ENCODE measurements at places on chromosomes 1 and 21.

GRCh38 chr1:198549866-198550265, 9.4 kb upstream of the ATP6V1G3 start:
- DNase-seq: peak; percentile 10

- no peak for DNase-seq
Measured at GRCh38 chr1:216630532-216630931, 92.7 kb downstream of the ESRRG start.

GRCh38 chr1:74703386-74704182, 29.3 kb downstream of the CRYZ start:
- DNase-seq: no peak

DNA sequence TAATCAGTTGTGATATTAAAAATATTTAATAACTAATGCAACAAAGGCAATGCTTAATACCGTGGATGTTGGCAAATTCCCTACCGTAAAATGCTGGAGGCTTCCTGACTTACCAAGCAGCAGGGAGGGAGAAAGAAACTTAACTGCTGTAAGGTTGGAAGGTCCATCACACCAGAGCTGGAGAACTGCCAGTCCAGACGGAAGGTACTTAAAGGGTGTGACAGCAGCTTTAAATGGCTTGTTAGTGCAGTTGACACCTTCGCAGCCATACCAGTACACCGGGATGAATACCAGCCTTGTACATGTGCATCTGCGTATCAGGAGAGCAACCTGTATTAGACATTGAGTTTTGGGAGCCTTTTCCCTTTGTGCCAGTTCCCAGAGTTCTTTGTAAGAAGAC, 269.5 kb upstream of the NCAM2 start:
- DNase-seq: no peak

DNA sequence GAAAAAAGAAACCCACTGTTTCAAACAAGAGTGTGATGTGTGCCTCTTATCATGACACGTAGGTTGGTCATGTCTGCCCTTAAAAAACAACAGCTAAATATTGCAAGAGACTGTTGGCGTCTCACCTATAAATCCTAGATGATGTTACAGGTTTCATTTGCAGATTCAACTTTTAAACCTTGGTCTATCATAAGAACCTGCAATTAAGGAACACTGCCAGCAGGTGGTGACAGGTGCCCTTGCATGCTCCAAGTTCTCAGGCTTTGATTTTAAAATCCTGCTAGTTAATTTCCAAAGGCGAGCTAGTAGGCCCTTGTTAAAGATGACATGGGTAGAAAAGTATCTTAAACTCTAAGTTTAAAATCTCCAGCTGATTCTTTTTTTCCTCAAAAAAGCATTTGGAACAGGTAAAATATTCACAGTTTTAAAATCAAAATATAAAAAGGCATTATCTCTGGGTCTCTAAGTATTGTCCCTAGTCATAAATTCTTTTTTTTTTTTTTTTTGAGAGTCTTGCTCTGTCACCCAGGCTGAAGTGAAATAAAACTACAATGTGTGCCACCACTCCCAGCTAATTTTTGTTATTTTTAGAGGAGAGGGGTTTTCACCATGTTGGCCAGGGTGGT, 39.1 kb downstream of the CLSTN1 start:
- peak; percentile 64 for DNase-seq

DNA sequence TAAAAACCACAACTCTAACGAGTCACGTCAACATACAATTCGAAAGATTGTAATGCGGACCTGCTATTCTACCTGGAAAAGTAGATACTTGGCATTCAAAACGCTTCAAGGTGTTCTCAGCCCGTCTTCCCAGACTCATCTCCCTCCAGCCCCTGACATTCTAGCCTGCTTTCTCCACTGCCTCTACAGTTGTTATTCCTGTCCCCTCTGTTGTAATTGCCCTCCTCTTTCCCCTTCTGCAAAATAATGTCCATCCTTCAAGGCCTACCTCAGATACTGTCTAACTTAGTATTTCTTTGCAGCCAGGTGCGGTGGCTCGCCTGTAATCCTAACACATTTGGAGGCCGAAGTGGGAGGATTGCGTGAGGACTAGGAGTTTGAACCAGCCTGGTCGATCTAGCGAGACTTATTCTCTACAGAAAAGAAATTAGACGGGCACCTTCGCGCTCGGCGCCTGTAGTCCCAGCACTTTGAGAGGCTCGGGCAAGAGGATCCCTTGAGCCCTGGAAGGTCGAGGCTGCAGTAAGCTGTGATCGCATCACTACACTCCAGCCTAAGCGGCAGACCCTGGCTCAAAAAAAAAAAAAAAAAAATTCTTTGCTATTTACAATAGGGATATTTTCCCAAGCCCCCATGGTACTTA, 756 bp upstream of the RBM34 start:
- no peak for DNase-seq

DNA sequence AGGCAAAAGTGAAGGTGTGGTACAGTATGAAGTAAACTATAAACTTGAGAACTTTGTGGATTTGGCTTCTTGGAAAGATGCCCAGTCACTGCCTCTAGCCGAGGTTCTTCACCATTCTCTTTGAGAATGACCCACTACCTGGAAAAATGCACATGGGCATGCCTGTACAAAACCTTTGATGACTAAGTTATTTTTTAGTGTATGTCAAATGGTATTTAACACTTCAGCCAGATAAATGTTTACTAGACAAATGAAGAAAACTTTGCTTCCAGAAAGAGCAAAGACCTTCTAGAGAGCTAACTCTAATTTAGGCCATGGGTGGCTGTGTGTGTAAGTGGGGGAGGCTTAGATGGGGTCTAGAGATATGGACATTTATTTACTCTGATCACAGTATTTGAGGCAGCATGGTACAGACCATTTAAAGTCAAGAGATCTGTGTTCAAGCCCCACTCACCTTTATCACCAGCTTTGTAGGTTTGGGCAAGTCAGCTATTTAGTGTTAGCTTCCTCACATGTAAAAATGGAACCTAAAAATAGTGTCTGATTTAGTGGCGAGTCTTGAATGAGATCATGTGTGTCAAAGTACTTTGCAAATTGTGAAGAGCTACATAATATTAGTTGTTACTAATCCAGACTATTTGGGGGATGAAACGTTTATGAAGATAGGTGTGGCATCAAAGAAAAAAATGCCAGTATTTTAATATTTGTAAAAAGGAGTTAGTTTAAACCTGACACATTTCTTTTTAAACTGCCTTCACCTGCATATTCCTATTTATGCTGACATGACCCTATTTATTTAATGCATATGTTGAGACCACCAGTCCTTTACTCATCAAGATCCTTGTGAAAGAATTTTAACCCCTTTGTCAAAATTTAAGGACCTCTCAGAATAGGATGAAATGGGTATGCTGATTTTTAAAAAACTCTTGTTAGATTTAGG, 20.2 kb downstream of the NFYC start:
- peak; percentile 11 for DNase-seq

- DNase-seq: no peak
Measured at GRCh38 chr21:20404915-20405314, 593.3 kb upstream of the NCAM2 start.

DNA sequence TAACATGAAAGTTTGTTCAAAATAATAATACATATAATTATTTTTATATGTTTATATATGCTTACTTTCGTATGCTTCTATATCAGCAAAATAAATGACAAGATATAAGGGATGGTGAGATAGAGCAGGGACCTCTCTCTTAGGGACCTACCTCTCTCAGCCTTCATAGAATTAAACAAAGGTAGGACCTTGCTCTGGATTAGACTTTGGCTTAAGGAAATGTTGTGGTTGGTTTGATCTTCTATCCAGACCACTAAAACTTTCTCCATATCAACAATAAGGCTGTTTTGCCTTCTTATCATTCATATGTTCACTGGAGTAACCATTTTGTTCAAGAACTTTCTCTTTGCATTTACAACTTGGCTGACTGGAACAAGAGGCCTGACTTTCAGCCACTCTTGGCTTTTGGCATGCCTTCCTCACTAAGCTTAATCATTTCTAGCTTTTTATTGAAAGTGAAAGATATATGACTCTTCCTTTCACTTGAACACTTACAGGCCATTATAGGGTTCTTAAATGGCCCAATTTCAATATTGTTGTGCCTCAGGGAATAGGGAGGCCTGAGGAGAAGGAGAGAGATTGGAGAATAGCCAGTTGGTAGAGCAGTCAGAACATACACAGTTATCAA, 14.4 kb downstream of the FRRS1 start:
- no peak for DNase-seq

GRCh38 chr1:185440877-185441276, 123.8 kb upstream of the IVNS1ABP start:
- DNase-seq: no peak

DNA sequence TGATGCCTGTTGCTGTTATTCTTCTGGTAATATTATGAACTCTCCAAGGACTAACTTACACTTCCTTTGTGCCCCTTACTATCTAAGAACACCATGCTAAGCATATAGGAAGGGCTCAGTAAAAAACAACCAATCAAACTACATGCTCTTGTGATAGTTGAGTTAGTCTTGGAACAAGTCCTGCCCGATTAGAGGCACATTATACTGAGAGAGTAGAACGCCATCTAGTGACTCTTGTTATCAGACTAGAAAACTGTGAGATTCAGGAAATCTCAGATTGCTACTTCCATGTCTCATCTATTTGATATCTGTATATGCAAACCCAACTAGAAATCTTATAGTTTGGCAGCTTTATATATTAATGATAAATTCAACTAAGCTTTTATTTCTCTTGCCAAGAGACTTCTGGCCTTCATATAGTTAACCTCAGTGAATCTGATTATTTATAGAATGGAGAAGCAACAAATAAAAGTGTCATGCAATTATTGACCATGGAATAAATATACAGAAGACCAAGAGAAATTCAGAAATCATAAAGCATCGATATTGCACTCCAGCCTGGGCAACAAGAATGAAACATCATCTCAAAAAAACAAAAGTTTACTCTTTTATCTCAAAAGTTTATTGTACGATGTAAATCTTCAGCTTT, 7.8 kb upstream of the SRRM1 start:
- DNase-seq: peak; percentile 72

DNA sequence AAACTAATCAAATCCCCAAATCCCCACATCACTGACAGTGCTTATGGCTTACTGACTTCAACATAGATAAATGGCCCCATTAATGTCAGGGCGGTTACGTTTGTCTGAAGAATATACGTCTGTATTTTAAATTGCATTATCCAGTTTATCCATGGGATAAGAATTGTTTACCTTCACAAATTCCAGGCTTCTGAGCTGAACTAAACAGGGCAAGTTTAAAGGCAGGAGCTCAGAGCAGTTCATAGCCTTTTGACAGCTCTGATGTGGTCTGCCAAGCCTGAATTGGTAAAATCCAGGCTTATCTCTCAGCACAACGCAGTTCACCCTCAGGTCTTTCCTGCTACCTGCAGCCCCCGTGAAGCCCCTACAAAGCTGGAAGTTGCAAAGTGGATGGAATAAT, 79.5 kb upstream of the GREM2 start:
- DNase-seq: no peak

- no peak for DNase-seq
Measured at GRCh38 chr1:53902235-53903138, 8.5 kb downstream of the DIO1 start.

GRCh38 chr1:200862713-200863415, 9.9 kb upstream of the GPR25 start:
- DNase-seq: no peak

DNA sequence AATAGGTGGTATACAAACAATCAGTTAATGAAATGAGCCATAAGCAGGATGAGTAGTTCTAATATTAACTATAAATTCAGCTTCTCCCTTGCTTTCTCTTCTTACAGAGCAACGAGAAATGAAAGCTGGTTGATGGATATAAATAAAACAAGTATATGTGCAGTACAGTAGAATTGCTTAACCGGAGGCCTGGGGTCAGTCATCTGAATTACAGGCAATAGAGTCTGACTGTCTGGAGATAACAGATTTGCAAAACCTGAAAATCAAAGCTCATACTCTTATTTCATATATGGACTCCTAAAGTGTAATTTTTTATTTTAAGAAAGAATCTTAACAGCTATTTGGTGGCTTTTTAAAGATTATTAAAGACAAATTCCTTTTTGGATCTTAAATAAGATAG, 43.1 kb upstream of the SGIP1 start:
- peak; percentile 25 for DNase-seq

DNA sequence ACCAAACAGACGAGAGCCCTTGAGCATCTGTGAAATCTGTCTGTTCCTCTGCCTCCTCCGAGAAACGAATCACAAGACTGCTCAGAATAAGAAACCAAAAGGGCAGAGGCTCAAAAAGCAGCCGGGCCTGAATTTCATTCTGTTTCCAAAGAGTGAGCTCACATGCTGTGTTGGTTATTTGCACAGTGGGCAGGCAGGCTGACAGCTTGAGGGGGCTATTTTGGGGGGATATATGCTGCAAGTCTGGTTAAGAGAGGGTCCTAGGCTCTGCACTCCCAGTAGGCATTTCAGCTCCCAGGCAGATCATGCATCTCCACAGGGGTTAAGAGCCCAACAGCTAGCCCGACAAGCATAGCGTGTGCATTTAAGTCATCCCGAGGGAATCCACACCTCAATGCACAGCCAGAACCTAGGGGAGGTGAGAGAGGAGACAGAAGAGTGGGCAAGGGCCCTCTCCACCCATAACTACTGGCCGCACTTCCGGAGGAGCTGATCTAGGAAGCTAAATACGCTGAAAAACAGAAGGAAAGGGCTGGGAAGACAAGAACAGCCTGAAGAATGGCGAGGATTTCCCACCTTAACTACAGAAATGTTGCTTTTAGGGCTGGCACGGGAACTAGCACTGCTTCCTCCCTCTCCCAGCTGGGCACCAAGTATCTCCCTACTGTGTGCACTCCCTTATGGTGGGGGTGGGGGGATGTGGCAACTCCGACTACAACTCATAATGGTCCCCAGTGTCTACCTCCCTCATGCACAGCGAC, 3.7 kb downstream of the PGBD5 start:
- DNase-seq: no peak

- no peak for DNase-seq
Measured at GRCh38 chr1:156705321-156705917, at the start of gene CRABP2. Gene CRABP2 (minus strand): TSS chr1:156705583. CDS start chr1:156705446, 137 bp downstream.

- DNase-seq: no peak
Measured at GRCh38 chr1:38528623-38529022, 330.9 kb downstream of the RRAGC start.

- DNase-seq: no peak
Measured at GRCh38 chr1:231460614-231461013, 38.5 kb upstream of the EGLN1 start.

GRCh38 chr1:220344745-220345144, 72.5 kb upstream of the RAB3GAP2 start:
- DNase-seq: no peak
